ENCODE measurements at places on chromosomes 12 and 14.

DNA sequence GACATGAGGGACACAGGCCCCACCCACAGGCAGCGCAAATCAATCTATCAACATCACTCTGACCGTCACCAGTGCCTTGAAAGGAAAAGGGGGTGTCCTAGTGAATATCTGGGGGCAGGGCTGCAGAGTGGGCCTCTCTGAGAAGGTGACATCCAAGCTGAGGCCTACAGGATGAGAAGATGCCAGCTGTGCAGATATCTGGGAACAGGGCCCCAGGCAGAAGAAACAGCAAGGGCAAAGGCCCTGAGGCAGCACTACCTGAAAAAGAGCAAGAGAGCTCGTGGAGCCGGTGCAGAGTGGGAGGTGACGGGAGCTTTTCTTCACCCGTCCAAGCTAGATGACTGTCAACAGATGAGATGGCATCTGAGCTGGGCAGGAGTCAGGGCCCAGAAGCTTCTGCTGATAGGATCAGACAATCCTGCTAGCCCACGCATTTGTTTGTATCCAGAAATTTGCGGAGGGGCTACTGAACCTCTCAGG is 12.5 kb upstream of the TMEM119 start:
- DNase-seq = no peak

DNA sequence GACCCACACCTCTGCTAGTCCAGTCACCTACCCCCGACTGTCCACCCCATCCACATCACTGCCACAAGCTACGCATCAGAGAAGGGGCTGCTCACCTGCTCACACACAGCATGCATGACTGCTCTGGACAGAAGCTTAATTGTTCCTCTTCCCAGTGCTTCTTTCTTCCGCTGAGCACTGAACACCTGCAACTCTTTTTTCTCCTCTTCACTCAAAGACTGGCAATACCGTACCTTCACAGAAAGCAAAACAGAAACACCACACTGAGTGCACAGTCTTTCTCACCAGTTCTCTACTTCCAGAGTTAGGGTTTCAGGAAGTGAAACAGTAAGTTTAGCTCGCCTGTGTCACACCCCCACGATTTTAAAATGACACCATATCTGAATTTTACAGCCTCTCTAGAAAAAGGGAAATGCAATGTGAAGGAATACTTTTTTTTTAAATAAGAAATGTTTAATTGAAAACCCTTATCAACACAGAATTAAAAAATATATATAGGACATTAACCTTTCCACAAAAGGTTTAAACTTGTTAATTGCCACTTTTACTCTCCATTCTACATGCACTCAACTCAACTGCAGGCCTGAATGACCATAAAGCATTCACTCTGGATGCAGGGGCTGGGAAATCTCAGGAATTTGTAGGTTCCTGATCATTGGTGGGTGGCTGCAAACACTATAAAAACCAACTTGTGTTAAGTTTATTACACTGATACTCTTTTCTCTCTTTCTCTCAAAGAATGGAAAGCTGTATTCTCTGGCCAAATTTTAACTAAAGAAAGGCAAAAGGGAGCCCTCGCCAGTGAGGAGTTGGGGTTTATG is 120.0 kb downstream of the PRICKLE1 start:
- no peak for DNase-seq

DNA sequence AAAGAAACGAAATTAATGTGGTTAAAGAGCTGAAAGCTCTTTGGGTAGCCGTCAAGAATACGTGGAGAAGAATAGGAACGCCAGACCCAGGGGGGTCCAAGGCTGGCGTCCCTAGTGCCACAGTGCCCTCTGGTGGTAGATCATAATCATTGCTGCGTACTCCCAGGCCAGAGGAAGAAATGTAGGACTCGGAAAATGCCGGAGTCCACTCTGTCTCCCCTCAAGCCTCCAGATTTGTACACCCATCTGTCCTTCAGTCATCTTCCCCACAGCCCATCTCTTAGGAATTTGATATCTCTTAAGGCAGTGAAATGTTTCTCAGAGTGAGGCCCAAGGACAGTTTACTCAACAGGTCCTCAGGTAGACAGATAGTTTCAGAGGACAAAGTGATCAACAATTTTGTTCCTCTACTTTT is 25.4 kb upstream of the PLEKHG6 start:
- peak; percentile 88 for DNase-seq

DNA sequence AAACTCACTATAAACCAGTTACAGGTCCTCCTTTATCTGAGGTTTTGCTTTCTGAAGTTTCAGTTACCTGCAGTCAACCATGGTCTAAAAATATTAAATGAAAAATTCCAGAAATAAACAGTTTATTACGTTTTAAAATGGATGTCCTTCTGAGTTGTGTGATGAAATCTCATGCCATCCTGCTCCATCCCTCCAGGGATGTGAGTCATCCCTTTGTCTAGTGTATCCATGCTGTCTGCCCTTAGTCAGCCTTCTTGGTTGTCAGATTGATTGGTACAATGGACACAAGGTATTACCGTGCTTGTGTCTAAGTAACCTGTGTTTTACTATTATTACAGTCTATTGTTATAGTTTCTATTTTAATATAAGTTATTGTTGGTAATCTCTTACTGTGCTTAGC is 328.3 kb downstream of the APAF1 start:
- no peak for DNase-seq

DNA sequence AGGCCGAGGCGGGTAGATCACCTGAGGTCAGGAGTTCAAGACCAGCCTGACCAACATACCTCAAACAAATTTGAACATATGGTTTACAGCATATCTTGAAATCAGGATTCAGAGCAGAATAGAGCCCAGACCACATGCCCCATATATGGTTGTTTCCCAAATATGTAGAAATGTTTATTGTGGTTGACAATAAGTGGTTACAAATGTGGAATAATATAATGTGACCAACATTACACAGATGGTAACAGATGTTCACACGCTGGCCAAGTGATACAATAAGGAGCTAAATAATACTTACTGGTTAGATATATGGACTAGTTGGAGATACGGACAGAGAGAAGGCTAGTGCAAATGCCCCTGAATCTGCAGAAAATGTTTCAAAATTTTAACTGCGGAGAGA is 85.3 kb downstream of the MAPKAPK5 start:
- DNase-seq = no peak

- DNase-seq = no peak
Measured at GRCh38 chr12:56350662-56351061, 9.2 kb downstream of the STAT2 start.

DNA sequence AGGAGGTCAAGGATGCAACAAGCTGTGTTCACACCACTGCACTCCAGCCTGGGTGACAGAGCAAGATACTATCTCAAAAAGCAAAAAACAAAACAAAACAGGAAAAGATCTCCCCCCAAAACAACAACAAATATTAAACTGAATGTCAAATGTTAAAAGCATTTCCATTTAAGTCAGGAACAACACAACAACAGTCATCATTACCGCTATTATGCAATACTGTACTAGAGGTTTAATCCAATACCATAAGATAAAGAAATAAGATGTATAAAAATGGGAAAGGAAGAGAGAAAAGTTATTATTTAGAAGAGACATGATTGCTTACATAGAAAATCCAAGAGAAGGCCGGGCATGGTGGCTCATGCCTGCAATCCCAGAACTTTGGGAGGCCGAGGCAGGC is 36.6 kb downstream of the FERMT2 start:
- no peak for DNase-seq

- no peak for DNase-seq
Measured at GRCh38 chr14:85418721-85419120, 111.2 kb upstream of the FLRT2 start.

DNA sequence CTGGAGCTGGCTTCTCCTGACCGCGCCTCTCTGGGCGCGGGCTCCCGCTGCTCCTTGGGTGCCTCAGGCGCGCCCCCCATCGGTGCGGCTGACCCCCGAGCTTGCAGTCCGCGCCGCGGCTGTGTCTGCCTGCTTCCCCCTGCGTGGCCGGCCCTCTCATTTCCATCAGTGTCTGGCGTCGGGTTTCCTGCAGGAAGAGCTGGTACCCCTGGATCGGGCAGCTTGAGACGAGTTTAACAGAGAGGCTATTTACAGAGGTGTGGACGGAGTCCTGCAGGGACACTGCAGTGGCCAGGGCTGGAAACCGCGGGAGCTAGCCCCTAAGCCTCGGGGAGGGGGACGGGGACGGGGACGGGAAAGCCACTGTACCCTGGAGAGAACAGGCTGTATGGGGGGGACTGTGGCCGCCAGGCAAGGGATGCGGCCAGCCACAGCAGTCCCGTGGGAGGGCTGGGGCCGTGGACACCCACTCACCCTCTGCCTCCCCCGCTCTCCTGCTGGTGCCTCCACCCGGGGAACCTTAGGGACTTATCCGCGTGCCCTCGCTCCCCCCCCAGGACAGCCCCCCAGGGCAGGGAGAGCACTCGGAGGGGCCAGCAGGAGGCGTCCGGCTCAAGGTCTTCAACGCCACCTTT is 3.7 kb upstream of the CACNA2D4 start:
- DNase-seq = no peak

- no peak for DNase-seq
Measured at GRCh38 chr14:79730196-79730595, 481.1 kb downstream of the DIO2 start.

- no peak for DNase-seq
Measured at GRCh38 chr12:88630561-88630960, 50.3 kb upstream of the KITLG start.

GRCh38 chr12:31991815-31992214 is 32.6 kb downstream of the RESF1 start:
- DNase-seq = no peak

- DNase-seq = no peak
Measured at GRCh38 chr14:65159281-65160062, 57.2 kb upstream of the MAX start.

- DNase-seq = no peak
Measured at GRCh38 chr12:93288626-93289025, 89.1 kb upstream of the NUDT4 start.

DNA sequence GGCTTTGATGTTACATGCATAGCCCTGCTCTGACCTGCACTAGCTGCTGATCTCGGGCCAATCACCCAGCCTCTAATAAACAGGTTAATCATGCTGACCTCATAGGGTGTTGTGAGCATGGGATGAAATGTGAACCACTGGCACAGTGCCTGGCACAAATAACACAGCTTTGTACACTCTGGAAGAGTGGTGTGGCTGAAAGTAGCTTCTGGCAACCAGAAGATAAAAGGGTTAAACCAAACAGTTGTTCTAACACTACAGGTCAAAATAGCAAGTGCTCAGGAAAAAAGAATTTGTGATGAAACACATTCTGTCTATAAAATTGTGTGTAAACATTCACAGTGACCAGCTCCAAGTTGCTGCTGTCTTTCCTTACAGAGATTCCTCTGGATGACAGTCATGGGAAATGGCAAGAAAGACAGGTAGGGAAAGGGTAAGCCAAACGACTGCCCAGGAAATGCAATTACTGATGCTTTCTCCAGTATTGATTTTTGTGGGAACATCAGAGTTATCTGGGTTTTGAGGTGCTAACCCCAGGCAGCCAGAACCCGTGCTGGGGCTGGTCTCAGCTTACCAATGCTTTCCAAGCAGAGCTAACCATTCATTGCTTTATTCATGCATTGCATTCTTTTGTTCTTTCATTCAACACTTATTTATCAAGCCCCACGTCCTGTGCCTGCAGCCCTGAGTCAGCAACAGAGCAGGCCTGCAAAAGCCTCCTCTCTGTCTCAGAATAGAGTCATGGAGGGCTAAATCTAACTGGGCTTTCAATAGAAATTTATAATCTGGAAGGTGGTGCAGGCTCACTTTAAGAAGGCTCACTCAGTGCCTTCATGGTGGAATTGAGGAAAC is 38.1 kb upstream of the CAPRIN2 start:
- peak; percentile 12 for DNase-seq

DNA sequence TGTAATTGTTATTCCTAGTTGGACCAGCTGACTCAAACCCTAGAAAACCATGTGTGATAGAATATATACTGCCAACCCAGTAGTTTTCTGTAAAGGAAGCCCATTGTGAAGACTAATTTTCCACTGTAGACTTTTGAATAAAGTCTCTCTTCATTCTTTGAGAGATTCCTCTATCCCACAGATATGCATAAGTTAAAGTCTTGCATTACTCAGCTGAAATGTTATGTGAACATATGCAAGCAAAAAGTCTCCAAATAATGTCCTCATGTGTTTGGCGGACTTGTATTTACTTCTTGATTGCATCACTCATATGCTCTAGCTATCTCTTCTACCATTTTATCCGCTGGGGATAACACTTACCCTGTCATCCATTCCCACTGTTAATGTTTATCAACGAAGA is 35.1 kb upstream of the OTOGL start:
- DNase-seq = no peak

- no peak for DNase-seq
Measured at GRCh38 chr12:114045349-114045748, 79.2 kb upstream of the RBM19 start.

GRCh38 chr12:129727100-129727499 is 176.7 kb downstream of the TMEM132D start:
- DNase-seq = no peak

DNA sequence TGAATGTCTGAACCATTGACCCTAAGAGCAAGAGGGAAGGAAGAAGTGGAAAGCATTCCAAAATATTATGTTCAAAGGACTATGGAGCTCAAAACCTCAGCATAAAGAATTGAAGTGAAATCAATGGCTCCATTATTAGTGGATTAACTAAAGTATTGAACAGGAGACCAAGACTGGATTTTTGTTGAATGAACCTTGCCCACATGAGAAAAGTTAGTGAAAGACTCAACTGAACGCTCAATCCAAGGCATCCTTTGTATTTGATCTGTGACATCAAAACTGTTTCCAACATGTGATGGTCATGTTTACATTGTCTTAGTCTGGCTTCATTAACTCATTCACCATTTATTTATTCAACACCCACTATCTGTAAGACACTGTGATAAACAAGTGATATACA is 161.0 kb downstream of the CNTN1 start:
- DNase-seq = no peak

DNA sequence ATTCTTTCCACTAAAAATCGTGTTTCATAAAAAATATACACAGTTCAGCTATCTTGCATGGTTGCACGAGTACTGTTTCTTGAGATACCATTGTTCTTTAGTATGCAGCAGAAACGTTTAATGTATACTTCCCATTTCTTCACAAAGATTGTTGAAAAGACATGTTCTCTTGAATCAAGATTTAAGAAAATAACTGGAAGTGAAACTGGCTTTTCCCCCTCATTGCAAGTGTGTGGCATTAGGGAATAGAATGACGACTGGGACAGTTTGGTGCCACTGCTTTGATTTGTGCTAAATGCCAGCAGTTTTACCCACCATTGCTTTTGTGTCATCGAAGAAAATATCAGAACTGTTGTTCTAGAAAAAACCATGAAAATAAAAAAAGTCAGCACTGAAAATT is 20.3 kb upstream of the DHRS2 start:
- DNase-seq = no peak

DNA sequence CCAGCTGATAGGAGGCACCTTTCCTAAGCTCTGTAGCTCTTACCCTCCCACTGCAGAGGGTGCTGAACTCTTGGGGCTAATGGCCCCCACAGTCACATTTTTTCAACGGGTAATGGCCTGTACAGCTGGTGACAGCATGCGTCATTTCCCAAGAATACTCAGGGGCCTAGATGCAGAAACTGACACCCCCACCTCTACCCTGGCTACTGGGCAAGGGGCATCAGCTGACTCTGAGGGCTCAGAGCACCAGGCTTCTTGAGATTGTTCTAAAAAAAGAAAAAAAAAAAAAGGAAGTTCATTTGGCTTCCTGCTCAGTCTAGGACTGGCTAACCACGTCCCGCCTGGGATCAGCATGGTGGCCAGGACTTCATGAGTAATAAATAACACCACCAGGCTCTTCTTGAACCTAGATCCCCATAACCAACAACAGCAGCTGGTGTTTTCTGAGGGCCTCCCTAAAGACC is 35.2 kb downstream of the ZFP36L1 start:
- DNase-seq = peak; percentile 29
